ENCODE measurements at places on chromosomes 11 and 22. TPM values are rescaled to one million over a fixed set of nuclear protein-coding genes. Genes with fewer than 3 reads are reported as not detected.

TEX54 gene
- total RNA-seq, result not detected

PDGFD gene
- total RNA-seq, result 1.3 TPM

SOX10 gene
- under 0.01 TPM for total RNA-seq

GP1BB gene
- 2.1 TPM for total RNA-seq

MS4A6A gene
- total RNA-seq, result 102 TPM

ELF5 gene
- 0.52 TPM for total RNA-seq

KRTAP5-7 gene
- not detected for total RNA-seq

A4GALT gene
- total RNA-seq, result 1.3 TPM

LGALS12 gene
- total RNA-seq, result 0.71 TPM

OTOG gene
- 0.09 TPM for total RNA-seq

CD3D gene
- 1,261 TPM for total RNA-seq

GAS2 gene
- total RNA-seq, result 3.1 TPM

OR56A1 gene
- total RNA-seq, result not detected

KDM4D gene
- 0.85 TPM for total RNA-seq

CCDC15 gene
- 7.0 TPM for total RNA-seq

LRRC56 gene
- 0.47 TPM for total RNA-seq

OR5AL1 gene
- not detected for total RNA-seq

PKP3 gene
- total RNA-seq, result 7.7 TPM

ANGPTL5 gene
- not detected for total RNA-seq

ASPHD2 gene
- total RNA-seq, result 2.1 TPM

GLB1L2 gene
- total RNA-seq, result 0.47 TPM

KCNE3 gene
- total RNA-seq, result 2.9 TPM

Measured in thymus (tissue), 14 donors.